ENCODE measurements at places on chromosomes 4 and X. TPM values are rescaled to one million over a fixed set of nuclear protein-coding genes. Genes with fewer than 3 reads are reported as not detected.

GRCh38 chr4:184762100-184762499 is 28.2 kb upstream of the CENPU start:
- DNase-seq: no peak

GPC4 gene
- 8.9 TPM for total RNA-seq

CYBB gene
- 28.8 TPM for total RNA-seq

DNA sequence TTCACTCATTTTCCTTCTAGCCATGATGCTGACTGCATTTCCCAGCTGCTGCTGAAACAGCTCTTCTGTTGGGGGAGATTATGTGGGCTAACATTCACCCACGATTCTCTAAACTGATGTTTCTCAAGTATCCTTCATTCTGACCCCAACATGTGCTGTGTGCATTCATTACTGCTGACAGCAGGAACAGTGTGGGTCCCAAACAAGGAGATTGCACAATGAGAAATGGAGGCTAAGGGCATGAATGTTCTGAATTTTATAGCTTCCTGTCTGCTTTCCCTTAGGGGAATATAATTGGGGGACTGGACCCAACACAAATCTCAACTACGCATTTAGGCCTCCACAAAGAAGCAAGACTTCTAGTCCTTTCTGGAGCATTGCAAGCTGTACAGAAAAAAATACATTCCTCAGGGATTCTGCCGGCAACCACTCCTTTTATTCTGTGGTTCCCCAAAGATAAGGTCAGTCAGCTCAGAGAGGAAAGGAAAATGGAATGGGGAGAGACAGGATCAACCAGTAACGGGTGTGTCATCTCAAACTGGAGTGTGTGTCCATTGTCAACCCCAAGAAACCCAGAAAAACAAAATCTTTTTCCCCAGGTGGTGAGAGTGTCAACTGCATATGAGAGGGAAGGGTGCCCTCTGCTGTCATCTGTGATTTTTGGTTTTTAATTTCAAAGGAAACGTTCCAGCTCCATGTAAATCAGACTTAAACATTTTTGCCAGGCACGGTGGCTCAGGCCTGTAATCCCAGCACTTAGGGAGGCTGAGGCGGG is 81.5 kb upstream of the EGFL6 start:
- DNase-seq: no peak

DNA sequence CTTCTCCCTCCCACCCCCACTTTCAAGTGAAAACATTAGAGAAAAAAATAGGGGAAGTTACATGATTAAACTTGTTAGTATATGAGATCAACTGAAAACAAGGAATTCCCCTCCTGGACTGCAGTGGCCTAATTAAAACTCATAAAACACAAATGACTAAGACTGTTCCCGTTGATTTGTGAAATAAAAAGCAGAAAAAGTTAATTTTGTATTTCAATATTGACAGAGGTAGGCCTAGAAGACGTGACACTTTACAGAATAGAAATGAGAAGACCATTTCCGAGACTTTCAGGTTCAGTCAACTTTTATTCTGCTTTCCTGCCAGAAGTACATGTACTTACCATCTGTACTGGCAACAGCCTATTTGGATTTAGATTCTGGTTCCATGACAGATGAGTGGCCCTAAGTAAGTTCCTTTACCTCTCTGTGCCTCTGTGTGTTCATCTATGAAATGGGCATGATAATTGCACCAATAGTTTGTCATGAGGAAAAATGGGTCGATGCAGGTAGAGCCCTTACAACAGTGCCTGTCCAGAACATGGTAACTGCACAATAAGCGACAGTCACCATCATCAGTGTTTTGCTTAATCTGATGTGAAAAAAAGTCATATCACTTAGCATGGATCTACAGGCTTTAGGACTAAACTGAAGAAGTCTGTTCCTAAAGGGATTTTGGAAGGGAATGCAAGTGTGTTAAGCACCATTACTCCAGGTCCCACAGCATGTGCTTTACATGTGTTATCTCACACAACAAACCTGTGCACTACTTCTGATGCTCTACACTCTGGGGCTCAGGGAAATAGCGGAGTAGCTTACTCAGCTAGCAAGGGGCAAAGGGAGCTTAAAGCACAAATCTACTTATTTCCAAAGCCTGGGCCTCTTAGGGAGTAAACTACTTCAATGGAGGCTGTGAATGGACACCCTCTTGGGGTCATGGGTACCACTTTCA is 562.3 kb upstream of the DIPK2B start:
- no peak for DNase-seq

SPATA4 gene
- 0.32 TPM for total RNA-seq

GRCh38 chr4:96874657-96875056 is 1034.8 kb downstream of the PDHA2 start:
- no peak for DNase-seq

DNA sequence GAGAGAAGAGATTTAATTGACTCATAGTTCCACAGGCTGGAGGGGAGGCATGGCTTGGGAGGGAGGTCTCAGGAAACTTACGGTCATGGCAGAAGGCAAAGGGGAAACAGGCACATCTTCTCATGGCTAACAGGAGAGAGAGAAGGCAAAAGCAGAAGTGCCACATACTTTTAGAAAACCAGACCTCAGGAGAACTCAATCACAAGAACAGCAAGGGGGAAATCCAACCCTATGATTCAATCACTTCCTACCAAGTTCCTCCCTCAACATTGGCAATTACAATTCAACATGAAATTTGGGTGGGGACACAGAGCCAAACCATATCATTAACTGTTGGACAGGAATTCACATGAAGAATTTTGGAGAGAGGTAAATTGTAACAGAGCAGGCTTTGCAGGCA is 485.3 kb upstream of the PITX2 start:
- DNase-seq: no peak

SSX4 gene
- not detected for total RNA-seq

GRCh38 chr4:101604976-101605375 is 185.6 kb upstream of the BANK1 start:
- no peak for DNase-seq

GRCh38 chr4:71449040-71449439 is 110.2 kb downstream of the SLC4A4 start:
- no peak for DNase-seq

DCAF8L2 gene
- total RNA-seq: not detected

HERC6 gene
- 6.3 TPM for total RNA-seq

- no peak for DNase-seq
These were observed 7.6 kb upstream of the KLHL2 start for GRCh38 chr4:165199722-165200121.

GRCh38 chr4:160034501-160034900 is 931.6 kb downstream of the RAPGEF2 start:
- no peak for DNase-seq

DNA sequence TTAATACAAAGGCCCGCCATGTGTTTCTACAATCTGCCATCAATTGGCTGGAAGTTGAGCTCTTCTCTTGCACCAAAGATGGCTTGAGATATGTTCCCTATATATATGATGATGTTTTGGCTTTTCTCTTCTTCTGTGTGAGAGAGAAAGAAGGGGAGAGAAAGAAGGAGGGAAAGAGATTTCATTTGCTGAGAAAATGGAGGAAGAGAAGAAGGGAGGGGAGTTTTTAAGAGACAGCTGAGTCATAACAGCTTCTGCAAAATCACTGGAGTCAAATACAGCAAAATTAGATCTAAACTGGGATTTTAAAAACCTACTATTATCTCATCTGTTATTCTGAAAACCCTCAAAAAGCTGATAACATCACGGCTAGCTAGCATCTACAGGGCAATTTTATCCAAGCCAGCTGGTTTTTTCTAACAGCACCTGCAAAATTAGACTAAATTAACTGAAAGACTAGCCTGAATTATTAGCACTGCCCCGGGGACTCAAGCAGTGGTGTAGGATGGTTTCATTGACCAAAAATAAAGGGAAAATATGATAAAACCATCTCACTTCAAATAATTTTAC is 647.6 kb upstream of the ACTRT1 start:
- DNase-seq: no peak

DNA sequence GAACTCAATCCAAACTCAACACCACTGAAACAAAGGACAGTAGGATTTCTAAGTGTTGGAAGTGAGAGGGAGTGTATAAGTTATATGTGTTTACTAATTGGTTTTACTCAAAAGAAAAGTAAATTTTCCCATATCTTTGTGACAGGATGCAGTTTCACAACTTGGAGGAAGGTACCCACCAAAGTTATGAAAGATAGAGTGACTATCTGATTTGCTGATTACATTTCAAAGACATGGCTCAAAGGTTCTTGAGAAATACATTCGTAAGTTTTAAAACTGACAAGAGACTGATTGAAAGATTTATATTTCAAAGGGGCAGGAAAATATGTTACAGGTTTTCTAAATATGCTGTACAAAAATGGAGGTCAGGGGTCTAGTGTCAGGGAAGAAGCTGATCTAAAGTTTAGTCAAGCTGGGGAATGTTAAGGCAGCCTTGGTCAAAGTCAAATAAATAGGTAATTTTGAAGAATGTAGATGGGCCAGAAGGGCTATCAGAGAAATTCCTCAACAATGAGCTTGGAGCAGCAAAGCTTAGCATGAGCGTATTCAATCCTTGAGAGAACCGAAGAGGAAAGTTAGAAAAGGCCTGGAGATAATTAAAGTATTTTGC is 9.7 kb upstream of the COMMD8 start:
- no peak for DNase-seq

- no peak for DNase-seq
These were observed 88.5 kb downstream of the HADH start for GRCh38 chr4:108078024-108078733.

DNA sequence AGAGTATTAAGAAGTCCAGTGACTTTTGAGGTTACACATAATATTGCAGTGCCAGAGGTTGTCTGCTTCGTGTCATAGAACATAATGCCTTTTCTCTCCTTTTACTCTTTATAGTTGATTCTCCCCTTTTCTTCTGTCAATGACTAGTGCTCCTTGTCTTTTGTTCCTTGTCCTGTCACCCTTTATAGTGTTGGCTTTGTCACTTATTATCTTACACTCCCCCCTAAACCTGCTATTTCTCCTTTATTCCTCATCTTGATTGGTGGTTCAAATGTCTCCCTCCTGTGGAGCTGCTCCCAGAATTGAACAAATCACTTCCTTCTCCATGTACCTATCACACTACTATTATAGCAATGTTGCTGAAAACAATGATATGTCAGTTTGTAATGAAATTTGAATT is 856.6 kb upstream of the GRID2 start:
- DNase-seq: no peak

ARHGAP36 gene
- total RNA-seq: not detected

F11 gene
- total RNA-seq: 0.40 TPM

DNA sequence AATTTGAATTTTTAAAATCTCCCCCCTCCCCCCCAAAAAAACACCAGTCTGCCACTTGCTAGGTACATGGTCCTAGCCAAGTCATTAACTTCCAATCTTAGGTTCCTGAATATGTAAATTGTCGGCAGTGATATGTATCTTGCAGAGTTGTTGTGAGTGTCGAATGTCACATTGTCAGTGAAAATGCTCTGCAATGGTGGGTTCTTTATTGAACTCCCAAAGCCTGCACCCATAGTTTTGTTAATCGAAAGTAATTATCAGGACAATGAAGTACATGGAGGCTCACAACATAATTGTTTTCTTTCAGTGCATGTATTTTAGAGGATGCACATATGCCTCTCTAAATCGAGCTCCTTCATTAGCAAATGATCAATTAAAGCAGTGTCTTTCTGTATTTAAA is 185.6 kb upstream of the S100G start:
- no peak for DNase-seq

DNA sequence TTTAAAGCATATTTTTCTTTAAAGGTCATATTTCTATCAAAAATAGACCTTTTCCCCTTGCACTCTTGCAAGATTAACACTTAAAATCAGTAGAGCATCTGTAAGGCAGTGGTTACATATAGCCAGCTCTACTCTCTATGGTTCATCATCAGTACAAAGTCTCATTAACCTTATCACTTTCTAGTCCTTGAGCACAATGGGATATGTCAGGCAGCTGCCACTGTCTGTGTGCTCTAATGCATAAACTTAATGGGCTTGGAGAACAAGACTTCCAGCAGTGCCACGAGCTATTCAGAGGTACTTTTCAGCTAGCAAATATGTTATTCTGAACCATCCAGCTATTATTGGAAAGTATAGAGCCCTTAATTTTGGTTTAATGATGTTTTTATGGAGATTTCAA is 393.7 kb downstream of the GASK1B start:
- DNase-seq: no peak

ARR3 gene
- not detected for total RNA-seq

CPZ gene
- total RNA-seq: not detected

- DNase-seq: no peak
These were observed 76.0 kb downstream of the AFF2 start for GRCh38 chrX:148576396-148576795.

CXCL5 gene
- 0.11 TPM for total RNA-seq

TLR8 gene
- total RNA-seq: 1.1 TPM

GRCh38 chr4:15996773-15997172 is 33.8 kb upstream of the FGFBP2 start:
- no peak for DNase-seq

ART3 gene
- total RNA-seq: 164 TPM

DNA sequence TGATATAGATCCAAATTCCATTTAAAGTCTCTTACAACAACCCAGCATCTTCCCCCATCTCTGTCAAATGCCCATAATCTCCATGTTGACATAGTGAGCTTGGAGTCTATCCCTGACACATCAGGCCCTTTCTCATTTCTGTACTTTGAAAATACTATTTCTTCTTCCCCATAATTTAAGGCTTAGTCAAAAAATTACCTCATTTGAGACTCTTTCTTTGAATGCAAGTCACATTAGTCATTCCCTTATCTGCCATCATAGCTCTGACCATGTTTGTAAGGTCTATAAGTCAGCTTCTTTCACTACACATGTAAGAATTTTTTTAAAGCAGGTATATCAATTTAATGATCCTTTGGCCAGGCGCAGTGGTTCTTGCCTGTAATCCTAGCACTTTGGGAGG is 99.9 kb downstream of the DDX60 start:
- DNase-seq: no peak

GRCh38 chrX:92247076-92247475 is 467.9 kb downstream of the PCDH11X start:
- no peak for DNase-seq

All from Right ventricle myocardium superior (tissue), 1 donor.